Mesenteric fat pad (tissue), 1 donor: ENCODE measurements at places on chromosomes 4 and X. TPM values are rescaled to one million over a fixed set of nuclear protein-coding genes. Genes with fewer than 3 reads are reported as not detected.

The TMEM156 gene
- 0.96 TPM for total RNA-seq

DNA sequence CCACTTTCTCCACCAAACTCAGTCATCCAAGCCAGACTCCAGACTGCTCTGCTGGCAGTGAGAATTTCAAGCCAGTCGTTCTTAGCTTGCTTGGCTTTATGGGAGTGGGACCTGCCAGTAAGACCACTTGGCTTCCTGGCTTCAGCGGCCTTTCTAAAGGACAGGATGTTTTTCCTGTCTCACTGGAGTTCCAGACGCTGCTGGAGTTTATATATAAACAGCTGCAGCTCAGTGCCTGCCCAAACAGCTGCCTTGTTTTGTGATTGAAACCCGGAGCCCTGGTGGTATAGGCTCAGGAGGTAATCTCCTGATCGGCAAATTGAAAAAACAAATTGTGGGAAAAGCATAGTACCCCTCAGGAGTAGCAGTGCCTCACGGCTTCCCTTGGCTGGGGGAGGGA is 1165.8 kb upstream of the ADGRL3 start:
- DNase-seq, result no peak

DNA sequence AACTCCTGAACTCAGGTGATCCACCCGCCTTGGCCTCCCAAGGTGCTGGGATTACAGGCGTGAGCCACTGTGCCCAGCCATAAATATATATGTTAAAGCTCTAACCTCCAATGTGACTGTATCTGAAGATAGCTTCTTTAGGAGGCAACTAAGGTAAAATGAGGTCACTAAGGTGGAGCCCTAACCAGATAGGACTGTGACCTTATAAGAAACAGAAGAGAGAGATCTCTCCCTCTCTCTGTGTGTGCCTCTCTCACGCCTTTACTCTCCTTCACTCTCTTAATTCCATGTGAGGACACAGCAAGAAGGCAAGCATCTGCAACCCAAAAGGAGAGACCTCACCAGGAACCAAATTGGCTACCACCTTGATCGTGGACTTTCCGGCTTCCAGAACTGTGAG is 926 bp upstream of the MAGIX start:
- DNase-seq, result no peak

GRCh38 chr4:3648731-3649130 is 116.5 kb upstream of the LRPAP1 start:
- no peak for DNase-seq

GRCh38 chr4:148225639-148226038 is 216.6 kb downstream of the NR3C2 start:
- DNase-seq, result no peak
